ENCODE measurements at places on chromosomes 5 and 9. TPM values are rescaled to one million over a fixed set of nuclear protein-coding genes. Genes with fewer than 3 reads are reported as not detected.

LCN10 gene
- not detected for total RNA-seq

PSAT1 gene
- total RNA-seq: 308 TPM

DNA sequence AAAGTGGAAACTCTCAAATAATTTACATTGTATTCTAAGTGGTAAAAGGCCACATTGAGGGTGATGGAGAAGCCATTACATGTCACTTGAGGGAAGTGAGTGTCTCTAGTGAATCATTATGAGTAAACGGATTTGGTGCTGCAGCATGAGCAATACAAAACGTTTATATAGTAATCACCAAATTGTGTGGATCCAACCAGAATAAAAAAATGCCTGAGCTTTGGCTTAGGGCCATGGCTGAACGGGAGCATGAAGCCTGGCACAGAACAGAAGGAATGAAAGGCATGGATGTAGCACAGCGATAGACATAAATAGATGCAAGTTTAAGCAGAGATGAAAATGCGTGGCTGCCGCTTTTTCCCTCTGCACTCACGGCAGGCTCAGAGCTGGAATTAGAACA is 58.3 kb downstream of the PTTG1 start:
- DNase-seq: peak; percentile 83

- DNase-seq: no peak
These were observed 81.6 kb upstream of the NFIB start for GRCh38 chr9:14395317-14396082.

DNA sequence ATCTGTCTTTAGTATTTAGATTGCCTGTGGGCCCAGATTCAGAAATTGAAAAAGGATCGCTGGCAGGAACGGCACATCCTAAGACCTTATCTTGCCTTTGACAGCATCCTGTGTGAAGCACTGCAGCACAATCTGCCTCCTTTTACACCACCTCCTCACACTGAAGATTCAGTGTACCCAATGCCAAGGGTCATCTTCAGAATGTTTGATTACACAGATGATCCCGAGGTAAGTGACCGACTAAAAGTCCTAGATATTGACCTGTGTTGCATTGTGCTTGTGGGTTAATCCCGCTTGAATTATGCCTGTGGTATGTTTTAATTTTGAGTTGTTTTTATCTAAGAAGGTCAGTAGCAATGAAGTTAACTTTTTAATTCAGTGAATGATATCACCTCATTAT is 14.4 kb downstream of the NCBP1 start:
- DNase-seq: no peak

DNA sequence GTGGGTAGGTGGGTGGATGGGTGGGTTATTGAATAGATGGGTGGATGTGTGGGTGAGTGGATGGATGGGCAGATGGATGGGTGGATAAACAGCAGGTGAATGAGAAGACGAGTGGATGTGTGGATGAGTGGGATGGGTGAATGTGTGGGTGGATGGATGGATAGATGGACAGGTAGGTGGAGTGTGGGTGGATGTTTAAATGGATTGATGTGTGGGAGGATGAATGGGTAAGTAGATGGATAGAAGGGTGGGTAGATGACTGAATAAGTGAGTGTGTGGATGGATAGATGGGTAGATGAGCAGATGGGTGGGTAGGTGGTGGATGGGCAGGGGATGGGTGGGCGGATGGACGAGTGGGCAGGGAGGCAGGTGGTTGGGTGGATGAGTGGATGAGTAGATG is 397.6 kb upstream of the IRX4 start:
- DNase-seq: no peak

Measured in fibroblast of the aortic adventitia (primary cell).